Progenitor cell of endocrine pancreas (in vitro differentiated cells): ENCODE measurements at places on chromosomes 7 and 10. TPM values are rescaled to one million over a fixed set of nuclear protein-coding genes. Genes with fewer than 3 reads are reported as not detected.

GRCh38 chr10:124745252-124745651 is 1.1 kb upstream of the FAM53B start:
- no peak for DNase-seq
- H3K36me3 ChIP-seq = no peaks in the 10 kb centered on the region
- H3K27me3 ChIP-seq = no peaks in the 10 kb centered on the region
- H3K4me3 ChIP-seq = peak overlapping the region; percentile 80
- H3K4me1 ChIP-seq = peaks cover 33% of the 10 kb centered on the region

GRCh38 chr10:126102636-126103035 is 206.3 kb downstream of the FANK1 start:
- peaks cover 6% of the 10 kb centered on the region for H3K27me3 ChIP-seq
- no peak overlapping the region for H3K27ac ChIP-seq
- H3K4me3 ChIP-seq = no peak overlapping the region
- DNase-seq = no peak
- no peaks in the 10 kb centered on the region for H3K36me3 ChIP-seq

GRCh38 chr10:11510736-11511135 is 100.7 kb downstream of the USP6NL start:
- H3K27ac ChIP-seq = no peak overlapping the region
- H3K4me1 ChIP-seq = peaks cover 9% of the 10 kb centered on the region
- no peak for DNase-seq
- peaks cover 10% of the 10 kb centered on the region for H3K36me3 ChIP-seq
- no peaks in the 10 kb centered on the region for H3K27me3 ChIP-seq

- H3K27ac ChIP-seq = no peak overlapping the region
- peaks cover 31% of the 10 kb centered on the region for H3K4me1 ChIP-seq
- peaks cover 11% of the 10 kb centered on the region for H3K36me3 ChIP-seq
- DNase-seq = no peak
- no peak overlapping the region for H3K4me3 ChIP-seq
Measured at GRCh38 chr7:29953726-29954347, 35.8 kb downstream of the SCRN1 start.

DNA sequence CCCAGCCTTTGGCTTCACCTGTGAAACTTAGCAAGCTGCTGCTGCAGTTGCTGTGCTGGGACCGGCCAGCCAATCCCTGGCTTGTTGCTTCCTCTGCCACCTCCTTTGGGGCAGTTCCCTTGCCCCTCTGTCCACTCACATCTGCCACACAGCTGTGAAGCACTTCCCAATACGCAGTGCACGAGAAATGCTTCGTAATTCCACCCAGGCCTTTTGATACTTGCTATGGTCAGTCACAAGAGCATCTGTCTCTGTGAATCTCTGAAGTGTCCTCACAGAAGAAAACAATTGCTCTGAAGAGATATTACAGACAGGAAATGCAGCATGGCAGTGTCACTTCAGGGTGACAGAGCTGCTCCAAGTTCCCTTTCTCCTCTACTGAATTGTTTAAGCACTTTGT is 208.5 kb downstream of the PTEN start:
- H3K4me1 ChIP-seq = no peaks in the 10 kb centered on the region
- no peak overlapping the region for H3K4me3 ChIP-seq
- DNase-seq = no peak
- no peaks in the 10 kb centered on the region for H3K36me3 ChIP-seq
- no peaks in the 10 kb centered on the region for H3K27me3 ChIP-seq

DNA sequence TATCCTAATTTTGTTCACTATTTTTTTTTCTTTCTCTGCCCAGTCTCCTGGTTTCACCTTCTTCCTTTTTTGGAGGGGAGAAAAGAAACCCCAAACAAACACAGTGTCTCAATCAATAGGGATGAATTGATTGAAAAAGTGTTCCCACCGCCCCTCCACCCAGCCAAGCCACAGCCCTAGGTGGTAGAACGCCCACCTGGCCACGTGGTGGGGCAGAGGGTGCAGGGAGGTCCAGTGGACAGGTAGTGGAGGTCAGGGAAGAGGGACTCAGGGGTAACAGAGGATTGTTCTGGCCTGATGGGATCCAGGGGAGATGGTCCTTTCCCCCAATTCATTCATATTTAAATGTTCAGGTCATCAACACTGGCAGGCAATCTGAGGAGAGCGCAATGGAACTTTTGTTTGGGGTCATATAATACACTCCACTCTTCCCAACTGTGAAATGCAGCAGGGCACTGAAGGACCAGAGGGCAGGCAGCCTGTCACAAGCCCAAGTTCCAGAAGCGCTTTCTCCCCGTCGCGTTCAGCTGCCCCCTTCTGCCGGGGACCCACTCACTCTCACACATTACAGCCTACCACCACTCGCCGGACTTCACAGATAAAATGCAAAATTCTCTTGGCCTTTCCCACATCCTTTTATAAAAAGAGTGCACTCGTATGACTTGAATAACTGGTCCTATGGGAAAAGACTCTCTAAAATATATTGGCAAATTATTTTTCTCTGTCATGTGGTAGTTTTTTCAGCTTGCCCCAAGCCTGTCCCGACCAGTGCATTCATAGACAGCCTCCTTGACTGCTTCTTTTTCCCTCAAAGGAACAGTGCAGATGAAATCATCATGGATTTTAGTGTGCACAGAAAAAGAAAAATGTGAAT is 1.6 kb downstream of the INHBA start:
- no peak for DNase-seq
- H3K27ac ChIP-seq = no peak overlapping the region
- H3K4me3 ChIP-seq = no peak overlapping the region

LEP gene
- not detected in 2 replicates for total RNA-seq

GRB10 gene
- total RNA-seq = 58.4 and 62.7 TPM in 2 replicates

CCDC136 gene
- 66.3 and 74.2 TPM in 2 replicates for total RNA-seq
